ENCODE measurements at places on chromosomes 6 and 20.

- DNase-seq: peak; percentile 79
Observed at GRCh38 chr6:17165383-17165782, 63.5 kb downstream of the STMND1 start.

GRCh38 chr20:41175201-41175651 lies 37.9 kb downstream of the PLCG1 start:
- DNase-seq: no peak

DNA sequence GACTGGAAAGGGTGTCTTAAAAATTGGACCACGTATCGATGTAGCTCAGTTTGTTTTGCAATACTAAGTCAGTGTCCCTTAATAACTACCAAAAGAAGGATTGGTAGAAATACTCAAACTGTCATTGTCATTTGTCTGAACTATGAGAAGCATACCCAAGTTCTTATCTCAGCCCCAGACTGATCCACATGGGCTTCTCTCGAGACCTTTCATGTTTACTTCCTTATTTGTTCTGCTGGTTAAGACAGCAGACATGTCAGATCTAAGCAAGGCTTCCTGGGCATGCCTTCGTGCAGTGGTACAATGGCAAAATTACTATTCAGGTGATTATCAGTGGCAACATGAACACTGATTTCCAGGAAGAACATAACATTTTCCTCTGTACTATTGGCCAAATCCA lies 211.1 kb upstream of the PHACTR1 start:
- no peak for DNase-seq

- DNase-seq: no peak
Observed at GRCh38 chr6:14567842-14568241, 450.3 kb downstream of the CD83 start.

GRCh38 chr6:14095437-14095836 lies 22.1 kb upstream of the CD83 start:
- no peak for DNase-seq

- DNase-seq: no peak
Observed at GRCh38 chr6:107538856-107539387, 49.0 kb downstream of the SOBP start.

DNA sequence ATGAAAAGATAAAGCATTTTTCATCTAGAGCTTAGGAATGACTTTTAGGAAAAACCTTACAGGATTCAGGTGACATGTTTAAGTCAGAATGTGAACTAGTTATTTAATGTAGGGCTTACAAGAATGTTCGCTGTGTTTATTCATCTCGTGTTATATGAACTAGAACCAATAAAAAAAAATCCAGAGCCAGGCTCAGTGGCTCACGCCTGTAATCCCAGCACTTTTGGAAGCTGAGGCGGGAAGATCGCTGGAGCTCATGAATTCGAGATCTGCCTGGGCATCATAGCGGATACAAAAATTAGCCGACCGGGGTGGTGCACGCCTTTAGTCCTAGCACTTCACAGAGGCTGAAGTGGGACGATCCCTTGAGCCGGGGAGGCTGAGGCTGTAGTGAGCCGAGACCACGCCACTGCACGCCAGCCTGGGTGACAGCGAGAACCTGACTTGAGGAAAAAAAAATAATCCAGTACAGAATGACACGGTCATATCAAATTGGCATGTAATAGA lies 46.3 kb downstream of the OR2B2 start:
- DNase-seq: no peak

- no peak for DNase-seq
Observed at GRCh38 chr20:40575851-40576250, 113.2 kb downstream of the MAFB start.

DNA sequence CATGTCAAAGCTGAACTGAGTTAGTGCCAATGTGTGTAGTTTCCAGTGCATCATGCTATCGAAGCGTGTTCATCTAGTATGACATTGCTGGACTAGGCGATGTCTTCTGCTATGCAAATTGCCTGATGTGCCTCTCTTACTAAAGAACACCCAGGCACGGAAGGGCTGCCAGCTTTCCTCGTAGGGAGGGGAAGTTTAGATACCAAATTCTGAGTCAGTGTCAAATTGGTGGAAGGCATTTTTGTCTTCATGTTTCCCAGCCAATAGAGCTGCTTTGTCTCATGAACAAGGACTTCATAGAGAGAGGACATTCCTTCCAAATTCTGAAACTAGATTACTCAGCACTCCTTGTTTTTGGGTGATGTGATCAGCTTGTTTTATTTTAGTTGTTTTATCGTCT lies 320.1 kb downstream of the BTBD3 start:
- DNase-seq: peak; percentile 45

DNA sequence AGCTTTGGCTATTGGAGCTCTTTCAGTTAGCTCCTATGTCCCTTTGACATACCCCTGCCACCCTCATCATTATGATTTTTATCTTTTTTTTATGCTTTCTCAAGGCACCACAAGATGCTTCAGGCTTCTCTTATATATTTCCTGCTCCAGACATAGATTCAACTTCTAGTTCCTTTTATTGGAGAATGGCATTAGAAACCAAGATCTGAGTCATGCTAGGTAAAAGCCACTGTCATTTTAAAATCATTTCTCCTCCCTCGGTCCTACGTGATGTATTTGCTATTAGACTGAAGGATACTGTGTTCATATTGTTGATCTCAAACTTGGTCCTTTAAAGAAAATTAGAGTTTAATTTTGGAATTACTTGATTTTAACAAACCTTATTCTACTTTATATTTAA lies 8.3 kb downstream of the TENT5A start:
- DNase-seq: no peak

DNA sequence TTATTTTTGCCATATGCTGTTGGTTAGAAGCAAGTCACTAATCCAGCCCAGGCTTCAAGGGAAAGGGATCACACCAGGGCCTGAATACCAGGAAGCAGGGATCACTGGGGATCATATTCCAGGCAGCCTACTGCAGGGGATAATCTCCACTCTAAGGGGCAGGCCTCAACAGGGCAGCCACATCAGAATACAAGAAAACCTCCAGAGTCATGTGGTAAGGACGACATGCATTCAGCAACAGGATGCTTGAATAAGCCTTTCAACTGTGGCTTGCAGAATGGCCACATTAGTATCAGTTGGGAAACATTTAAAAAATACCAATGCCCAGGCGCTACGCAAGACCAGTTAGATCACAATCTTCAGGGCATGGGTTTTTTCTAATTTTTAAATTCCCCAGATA lies 109.1 kb downstream of the LY86 start:
- peak; percentile 29 for DNase-seq
